ENCODE measurements at places on chromosomes 3 and 15.

DNA sequence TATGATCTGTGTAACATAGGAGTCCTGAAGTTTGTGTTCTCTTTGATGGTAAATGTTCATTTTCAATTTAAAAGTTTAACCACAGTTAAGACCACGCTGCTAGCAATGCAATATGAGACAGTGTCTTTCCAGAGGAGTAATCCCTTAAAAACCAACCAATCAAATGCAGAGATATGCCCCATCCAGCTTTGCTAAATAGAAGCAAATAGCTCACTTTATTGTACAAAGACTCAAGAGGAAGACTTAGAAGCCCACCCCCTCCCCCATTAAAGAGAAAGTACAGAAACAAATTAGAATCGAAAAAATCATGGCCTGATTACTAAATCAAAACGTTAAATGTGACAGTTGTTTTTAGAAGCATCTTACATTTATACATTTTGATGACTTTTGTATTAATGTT, 2.1 kb upstream of the ANP32A start:
- DNase-seq, result no peak

DNA sequence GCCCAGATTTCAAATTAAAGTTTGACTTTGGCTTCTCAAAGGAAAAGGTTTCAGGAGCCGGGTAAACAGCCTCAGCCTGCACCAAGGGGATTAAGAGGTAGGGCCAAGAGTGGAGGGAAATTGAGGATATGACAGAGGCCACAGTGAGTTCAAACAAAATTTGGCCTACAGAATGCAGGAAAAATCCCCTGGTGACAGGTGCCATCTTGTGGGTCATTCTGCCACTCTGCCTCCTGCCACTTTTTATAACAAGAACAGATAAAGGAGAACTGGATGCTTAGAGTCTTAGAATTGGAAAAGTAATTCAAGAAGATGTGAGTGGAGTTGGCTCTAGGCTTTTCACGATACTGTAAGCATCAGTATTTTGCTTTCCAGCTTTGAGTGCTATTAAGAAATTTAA, 253.2 kb downstream of the NR2F2 start:
- DNase-seq, result no peak

GRCh38 chr3:14266361-14266760, 87.7 kb downstream of the LSM3 start:
- no peak for DNase-seq

DNA sequence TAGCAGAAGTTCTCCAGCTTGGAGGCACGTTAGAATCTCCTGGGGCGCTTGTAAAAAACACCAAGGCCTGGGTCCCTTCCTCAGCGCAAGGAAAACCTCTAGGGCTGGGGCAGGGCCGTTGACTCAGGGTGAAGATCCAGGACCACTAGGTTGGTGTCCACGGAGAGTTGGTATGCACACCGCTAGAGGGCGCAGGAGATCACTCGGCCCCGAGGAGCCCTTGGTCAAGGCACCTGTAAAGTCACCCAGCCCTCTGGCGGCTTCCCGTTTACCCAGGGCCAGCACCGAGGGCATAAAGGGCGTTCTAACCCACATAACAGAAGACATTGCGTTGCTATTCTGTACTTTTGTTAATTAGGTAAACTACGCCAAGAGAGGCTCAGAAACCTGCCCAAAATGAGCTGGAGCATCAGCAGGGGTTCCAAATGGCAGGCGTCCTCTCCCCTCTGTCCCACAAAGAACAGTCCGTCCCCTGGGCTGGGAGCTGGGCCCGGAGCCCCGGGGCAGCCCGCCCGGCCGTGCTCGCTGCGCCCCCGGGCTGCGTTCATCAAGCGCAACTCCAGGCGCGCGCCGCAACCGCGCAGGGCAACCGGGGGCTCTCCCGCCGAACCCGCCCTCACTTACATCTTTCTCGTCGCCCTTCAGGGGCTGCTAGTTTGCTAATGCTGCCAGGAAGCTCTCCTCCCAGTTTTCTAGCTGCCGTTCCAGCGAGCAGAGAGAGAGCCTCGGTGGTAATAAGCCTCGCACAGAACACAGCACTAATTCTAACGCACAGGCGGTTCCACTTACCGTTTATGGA, 332.1 kb downstream of the ARRDC4 start:
- DNase-seq, result no peak

GRCh38 chr3:63405882-63406281, 127.8 kb downstream of the SYNPR start:
- DNase-seq, result no peak

GRCh38 chr3:81245501-81245900, 515.9 kb downstream of the GBE1 start:
- DNase-seq, result no peak

GRCh38 chr3:9147215-9147895, 102.1 kb downstream of the SRGAP3 start:
- DNase-seq, result no peak

DNA sequence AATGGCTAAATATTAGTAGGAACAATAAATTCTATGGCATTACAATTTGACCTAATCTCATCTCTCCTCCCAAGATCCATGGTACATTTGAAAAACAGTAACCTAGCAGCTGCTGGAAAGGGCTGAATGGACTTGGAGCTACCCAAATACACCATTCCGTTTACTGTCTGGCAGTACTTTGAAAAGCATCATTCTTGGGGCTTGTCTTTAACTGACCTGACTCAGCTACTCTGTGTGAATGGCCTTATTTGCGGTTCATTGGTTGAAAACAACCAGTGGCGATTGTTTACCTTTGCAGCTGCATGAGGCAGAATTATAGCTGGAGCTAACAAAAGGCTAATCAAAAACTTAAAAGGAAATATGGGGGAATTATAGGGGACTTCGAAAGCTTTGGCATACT, 311.2 kb upstream of the MCTP2 start:
- no peak for DNase-seq

DNA sequence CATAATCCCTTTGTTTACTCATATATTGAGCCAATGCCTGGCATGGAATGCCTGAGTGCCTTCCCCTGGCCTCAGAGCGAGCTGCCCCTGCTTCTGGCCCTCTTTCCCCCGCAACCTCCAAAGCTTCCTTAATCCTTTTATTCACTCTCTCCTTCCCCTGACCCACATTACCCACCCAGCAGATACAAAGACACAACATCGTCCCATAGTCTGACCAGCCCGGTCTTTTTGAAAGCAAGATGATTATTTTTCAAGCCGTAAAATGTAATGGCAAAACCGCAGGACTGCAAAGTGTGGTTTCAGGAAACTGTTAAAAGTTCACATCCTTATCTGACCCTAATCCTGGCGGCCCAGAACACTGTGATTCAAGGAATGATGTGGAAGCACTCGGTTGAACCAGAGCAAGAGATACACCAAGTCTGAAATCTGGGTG, 78.4 kb upstream of the LRTM1 start:
- no peak for DNase-seq

DNA sequence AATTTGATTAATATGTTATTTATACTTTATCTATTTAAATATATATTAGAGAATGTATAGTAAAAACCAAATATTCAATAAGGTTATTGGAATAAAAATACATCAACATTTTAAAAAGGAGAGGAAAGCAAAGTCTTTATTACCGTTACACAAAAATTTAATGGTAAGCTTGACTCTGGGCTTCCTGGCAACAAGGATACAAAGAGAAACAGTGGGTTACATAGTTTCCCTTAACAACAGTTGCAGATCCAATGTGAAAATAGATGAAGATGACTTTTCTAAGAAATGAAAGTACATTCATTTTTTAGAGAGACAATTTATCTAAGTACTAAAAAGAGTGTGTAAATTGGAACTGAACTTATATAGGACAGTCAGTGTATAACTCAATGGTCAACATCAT, 6.0 kb upstream of the PHLDB2 start:
- no peak for DNase-seq

DNA sequence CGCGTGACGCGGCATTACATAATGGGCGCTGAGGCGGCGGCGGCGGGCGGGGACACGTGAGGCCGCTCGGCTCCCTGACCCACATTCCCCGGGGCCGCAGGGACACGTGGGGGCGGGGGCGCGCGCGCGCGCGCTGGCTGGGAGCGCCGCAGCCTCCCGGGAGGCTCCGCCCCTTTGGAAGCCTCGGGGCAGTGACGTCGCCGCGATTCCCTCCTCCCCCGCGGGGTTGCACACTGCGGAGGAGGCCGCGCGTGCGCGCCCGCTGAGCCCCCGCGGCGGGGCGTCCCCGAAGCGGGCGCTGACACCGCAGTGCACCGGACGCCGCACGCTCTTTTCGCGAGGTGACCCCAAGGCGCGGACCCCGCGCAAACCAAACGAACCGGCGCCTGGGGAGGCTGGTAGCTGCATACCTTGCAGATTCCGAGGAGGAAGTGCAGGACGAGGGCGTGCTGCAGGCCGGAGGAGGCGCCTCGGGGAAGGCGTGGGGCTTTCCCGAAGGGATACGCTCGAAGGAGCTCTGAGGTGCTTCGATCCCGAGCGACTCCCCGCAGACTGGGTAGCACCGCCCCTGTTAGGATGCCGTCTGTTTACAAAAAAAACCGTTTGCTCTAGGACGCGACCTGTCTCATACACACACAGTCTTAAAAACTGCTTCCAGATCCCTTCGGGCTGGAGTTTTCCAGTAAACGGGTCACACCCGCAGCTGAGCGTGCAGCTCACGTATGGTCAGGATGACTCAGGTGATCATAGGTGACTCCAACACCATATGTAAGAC, 1.0 kb downstream of the NR1D2 start:
- peak; percentile 88 for DNase-seq

- DNase-seq, result no peak
Observed at GRCh38 chr15:71743861-71744382, 66.4 kb upstream of the NR2E3 start.

GRCh38 chr3:30693470-30694120, 87.2 kb downstream of the TGFBR2 start:
- peak; percentile 30 for DNase-seq

- no peak for DNase-seq
Observed at GRCh38 chr15:62887113-62887570, 155.4 kb upstream of the TPM1 start.

DNA sequence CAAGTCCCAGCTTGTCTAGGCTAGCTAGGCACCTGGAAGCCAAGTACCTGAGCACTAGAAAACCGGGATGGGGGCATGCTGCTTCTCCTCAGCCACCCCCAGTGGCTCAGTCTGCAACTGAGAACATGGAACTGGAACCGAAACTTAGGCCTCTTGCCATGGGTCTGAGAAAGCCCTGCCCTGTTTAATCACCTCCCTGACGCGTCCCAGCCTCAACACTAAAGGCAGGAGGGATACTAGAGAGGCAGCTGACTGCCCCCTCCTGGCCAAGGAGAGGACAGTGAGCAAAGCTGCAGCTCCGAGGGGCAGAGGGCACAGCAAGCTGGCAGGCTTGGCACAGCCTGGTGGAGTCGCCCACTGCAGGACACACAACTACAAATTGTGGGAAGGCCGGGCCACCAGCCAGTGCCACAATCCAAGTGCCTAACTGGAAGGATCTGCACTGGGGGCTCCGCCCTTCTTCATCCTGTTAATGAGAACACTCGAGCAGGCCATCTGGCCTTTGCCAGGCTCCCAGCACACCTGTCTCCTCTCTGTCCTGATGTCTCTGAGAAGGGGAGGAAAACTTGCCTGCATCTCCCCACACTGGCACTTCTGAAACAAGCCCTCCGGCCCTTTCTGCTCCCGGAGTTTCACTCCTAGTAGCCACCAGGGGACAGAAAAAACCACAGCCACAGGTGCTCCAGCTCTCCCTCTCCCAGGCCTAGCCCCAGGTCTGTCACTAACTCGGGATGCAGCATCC, 53.7 kb downstream of the BDH1 start:
- DNase-seq, result peak; percentile 9

DNA sequence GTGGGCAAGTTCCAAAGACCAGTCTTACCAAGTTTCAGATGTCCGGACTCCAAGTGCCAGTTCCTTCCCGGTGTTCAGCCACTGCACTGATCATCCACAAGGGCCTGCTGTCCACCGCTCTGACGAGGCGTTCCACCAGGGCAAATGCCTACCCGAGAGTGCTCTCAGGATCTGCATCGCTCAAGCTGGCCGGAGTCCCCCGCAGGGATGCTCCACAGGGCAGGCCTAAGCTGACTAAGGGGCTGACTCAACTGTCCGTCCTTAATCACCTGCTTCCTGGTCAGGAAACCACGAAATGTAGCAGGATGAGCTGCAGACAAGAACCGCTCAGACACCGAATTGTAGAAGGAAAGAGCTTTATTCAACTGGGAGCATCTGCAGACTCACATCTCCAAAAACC, 341.6 kb downstream of the KCNH8 start:
- no peak for DNase-seq

DNA sequence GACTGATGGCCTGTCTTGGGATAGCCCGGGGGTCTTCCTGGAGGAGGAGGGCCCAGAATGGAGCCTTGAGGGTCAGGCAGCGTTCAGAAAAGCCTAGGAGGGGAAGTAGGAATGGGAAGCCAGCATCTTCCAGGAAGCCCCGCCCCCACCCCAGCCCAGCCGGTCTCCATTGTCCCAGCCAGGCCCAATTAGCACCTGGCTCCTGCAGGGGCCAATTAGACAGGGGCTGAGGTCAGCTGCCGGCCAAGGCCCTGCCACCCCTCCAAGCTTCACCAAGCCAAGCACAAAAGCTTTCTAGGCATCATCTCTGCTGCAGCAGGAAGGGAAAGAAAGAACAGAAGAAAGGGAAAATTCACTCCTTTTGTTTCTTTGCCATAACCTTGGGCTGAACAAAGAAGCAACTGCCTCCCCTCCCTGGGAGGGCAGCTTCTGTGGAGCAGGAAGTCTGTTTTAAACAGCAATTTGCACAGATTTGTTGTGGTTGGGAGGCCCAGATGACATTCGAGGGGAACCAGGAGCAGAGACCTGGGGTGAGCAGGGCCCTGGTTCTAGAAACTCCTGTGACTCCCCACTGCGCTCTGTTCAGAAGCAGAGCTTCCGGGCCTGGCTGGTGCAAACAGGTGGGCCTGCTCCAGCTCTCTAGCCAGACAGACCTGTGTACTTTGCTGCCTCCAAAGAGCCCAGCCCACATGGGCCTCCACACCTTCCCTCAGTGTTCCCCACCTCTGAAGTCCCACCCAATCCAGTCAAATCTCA, 47.7 kb downstream of the CYP11A1 start:
- no peak for DNase-seq

- no peak for DNase-seq
Observed at GRCh38 chr3:157103280-157103679, 56.7 kb downstream of the CCNL1 start.

GRCh38 chr3:102471001-102471400, 36.2 kb downstream of the ZPLD1 start:
- no peak for DNase-seq

DNA sequence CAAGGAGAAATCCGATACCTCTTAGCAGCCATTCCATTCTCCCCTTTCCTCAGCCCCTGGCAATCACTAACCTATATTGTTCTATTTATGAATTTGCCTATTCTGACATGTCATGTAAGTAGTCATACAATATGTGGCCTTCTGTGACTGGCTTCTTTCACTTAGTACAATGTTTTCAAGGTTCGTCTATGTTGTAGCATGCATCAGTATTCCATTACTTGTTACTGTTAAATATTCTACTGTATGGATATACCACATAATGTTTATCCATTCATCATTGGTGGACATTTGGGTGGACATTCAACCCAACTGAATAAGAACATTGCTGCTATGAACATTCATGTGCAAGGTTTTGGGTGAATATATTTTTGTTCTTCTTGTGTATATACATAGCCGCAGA, 23.4 kb downstream of the ADAMTS9 start:
- no peak for DNase-seq

DNA sequence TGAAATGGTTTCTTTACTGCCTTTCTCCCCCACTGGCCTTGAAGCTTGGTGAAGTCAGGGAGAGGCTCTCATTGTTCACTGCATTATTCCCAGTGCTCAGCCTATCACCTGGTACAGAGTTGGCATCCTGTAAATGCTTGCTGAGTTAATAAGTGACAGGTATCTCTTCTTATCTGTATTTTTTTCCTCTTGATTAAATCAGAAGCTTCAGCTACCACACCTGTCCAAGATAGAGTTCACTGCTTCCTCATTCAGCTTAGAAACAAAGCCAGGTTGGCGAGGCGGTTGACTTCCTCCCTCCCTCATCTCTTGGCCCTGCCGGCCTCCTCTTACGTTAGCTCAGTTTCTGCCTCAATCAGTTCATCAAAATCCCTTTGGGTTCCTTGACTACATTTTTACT, 142.8 kb downstream of the LIPC start:
- DNase-seq, result no peak

Measured in GF-D8 (cell line).